Astrocyte of the hippocampus (primary cell): ENCODE measurements at places on chromosomes 1 and 21.

GRCh38 chr1:8314346-8315280 lies 3.3 kb upstream of the SLC45A1 start:
- peak; percentile 92 for DNase-seq

DNA sequence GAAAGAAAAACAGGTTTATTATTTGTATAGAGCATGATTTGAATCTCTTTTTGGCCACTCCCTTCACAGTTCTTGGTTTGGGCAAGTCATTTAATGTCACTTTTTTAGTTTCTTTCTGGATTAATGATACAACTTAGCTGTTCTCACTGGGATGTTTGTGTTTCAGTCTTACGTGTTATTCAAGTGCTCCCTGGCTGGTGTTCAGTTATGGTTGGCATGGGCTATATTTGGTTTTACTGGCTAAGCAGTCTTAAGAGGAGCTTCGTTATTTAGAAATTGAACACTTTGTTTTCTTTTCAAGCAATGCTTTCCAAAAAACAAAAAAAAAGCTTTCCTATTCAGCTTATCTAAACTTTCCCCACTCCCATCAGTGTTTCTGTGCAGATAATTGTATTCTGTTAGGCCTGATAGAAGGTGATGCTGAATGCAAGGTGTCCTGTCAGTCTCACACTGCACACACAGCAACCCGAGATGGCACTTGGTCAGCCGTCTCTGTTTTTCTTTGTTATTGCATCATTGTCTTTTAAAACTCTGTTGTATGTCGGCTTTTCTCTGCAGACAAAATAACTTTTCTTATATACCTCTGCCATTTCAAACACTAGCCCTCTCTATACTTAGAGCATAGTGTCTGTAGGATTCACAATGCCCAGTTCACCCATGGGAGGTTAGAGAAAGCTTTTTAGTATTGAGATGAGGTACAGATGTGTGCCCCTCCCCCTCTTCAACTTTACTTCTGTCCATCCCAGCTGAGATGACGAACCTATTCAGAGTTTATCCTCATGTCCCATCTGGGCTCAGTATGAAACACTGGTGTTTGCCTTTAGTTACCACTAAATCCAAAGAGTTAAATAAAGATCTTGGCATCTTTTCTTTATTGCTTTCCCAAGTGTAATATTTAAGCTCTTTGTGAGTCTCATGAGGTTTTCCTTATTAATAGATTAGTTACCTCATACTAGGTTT lies 80.2 kb downstream of the VPS13D start:
- DNase-seq = peak; percentile 82

DNA sequence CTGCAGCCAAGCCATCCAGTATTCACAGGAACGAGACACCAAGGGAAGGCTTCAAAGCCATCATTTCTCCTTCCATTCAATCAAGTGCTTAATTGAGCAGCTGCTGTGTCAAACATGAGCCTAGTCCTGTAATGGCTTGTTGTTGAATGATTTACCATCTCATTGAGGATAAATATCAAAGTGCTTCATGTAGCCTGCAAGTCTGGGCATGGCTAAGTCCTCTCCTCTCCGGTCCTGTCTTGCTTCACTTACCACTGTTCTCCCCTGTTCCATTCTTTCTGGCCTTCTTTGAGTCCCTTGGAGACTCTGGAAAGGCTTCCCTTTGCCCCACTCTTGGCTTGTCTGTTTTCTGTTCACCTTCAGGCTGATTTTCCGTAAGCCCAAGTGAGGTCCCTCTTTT lies 279.8 kb downstream of the PBX1 start:
- no peak for DNase-seq

- DNase-seq = no peak
Measured at GRCh38 chr1:118866330-118866729, 121.8 kb downstream of the TBX15 start.

DNA sequence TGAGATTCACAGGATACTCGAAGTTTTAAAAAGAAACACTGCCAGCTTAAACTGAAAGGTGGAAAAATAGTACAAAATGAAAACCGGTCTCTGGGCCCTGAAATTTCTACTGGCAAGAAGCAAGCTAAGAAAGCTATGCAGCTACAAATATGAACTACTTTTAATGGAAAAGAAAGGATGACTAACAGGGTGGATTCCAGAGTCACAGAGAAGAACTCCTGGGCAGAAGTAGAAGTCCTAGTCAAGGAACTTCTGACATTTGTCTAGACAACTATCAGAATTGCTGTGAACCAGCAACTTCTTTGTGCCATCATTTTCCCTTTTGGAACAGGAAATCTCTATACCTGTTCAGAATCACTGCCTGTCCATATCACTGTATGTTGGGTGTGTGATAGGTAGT lies 38.1 kb downstream of the CD160 start:
- DNase-seq = no peak

DNA sequence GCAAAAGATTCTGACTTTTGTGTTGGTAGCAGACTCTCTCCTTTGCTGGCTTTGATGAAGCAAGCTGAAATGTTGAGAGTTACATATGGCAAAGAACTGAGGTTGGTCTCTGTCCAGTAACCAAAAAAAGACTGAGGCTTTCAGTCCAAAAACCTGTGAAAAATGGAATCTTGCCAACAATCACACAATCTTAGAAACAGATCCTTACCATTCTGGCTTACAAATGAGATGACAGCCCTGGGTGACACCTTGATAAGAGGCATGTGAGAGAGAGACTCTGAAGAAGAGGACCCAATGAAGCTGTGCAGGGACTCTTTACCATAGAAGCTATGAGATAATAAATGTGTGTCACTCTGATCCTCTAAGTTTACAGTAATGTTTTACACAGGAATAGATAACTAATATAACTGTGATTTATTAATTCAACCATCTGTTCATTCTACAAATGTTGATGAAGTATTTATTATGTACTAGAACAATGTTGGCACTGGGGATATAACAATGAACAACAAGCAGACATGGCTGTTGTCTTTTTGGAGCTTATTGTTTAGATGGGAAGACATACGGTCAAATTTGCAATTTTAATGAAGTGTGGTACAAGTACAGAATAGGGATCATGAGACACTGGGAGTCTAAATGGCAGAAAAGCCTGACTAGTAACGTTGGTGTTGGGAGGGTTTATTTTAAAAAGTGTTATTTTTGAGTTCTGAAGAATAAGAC lies 251.0 kb downstream of the OLFM3 start:
- DNase-seq = peak; percentile 2

GRCh38 chr1:248421384-248421783 lies 18.5 kb downstream of the OR2T1 start:
- DNase-seq = peak; percentile 4

- peak; percentile 82 for DNase-seq
Measured at GRCh38 chr1:151199873-151200581, 1.7 kb downstream of the PIP5K1A start.

DNA sequence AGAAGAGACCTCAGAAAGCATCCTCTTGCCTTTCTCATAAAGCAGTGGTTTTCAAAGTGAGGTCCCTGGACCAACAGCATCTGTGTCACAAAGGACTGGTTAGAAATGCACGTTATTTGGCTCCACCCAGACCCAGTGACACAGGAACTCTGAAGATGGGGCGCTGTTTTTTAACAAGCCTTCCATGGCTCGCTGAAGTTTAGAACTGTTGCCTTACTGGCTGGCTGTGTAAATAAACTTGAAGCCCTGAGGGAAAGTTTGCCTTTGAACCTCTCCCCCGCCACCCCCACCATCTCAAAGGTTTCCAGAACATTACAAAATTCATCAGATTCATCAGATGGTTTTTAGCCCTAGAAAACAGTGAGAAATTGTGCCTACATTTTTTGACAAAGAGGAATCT lies 21.8 kb upstream of the IKBKE start:
- DNase-seq = no peak

GRCh38 chr1:214505134-214505533 lies 46.3 kb downstream of the PTPN14 start:
- no peak for DNase-seq

- DNase-seq = no peak
Measured at GRCh38 chr1:89990976-89991831, 3.7 kb upstream of the ZNF326 start.

DNA sequence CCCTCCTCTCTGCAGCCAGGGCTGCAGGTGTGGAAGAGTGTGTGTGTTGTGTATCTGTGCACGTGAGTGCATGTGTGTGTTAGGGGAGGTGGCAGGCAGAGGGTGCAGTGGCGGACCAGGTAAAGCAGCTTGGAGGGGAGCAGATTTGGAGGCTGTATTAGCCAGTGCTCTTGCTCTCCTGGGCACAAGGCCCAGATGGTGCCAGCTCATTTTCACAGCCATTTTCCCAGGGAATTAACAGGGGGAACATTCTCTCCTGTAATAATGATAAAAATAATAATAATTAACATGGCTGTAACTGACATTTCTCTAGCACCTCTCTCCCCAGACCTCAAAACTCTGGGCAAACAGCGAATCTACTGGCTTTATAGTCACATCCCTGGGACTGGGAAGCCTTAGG lies 43.6 kb downstream of the LRRN2 start:
- DNase-seq = no peak

DNA sequence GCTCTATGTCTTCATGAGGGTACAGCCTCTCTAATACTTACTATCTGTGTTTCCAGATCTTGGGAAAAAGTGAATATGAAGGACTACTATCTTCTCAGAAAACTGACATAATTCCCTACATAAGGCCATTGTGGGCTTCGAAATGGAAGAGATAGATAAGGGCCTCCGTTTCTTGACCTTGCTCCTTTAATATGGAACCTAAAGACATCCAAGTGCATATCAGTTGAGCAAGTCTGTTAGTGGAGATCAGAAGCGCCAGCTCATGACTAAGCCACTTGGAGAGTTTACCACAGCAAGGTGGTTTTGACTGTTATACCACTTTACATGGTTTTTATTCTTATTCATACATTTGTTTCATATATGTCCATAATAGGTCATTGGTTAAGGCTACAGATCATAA lies 35.3 kb upstream of the FCER1A start:
- DNase-seq = no peak

- DNase-seq = no peak
Measured at GRCh38 chr1:86703696-86704457, 499 bp upstream of the SH3GLB1 start.

DNA sequence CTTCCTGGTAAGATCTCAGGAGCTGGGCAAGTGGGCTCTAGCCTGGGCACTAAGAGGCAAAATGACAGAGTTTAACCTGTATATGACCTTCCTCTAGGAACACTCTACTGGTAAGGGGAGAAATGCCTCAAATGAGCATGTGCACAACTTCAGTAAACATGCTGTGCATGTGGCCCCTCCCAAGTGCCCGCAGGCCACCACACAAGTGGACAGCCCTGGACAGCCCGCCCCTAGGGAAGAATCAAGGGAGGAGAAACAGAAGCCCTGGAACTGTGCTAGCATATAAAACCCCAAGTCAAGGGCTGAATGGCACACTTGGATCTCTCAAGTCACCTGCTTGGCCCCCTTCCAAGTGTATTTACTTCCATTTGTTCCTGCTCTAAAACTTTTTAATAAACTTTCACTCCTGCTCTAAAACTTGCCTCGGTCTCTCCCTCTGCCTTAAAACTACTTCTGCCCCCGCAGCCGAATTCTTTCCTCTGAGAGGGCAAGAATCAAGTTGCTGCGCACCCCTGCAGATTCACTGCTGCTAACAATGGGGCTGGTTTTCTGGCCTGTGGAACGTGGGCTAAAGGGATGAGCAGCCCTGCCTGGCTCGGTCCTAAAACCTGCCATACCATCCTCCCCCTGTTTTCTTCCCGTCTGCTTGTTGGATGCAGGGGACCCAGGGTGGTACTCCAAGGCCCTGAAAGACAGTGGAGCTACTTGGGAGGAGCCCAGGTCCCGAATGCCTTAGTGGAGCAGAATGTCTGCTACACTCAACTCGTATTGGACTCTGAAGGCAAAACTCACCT lies 93.5 kb downstream of the IER5 start:
- DNase-seq = no peak

- DNase-seq = no peak
Measured at GRCh38 chr1:82927753-82928152, 1071.2 kb downstream of the TTLL7 start.

DNA sequence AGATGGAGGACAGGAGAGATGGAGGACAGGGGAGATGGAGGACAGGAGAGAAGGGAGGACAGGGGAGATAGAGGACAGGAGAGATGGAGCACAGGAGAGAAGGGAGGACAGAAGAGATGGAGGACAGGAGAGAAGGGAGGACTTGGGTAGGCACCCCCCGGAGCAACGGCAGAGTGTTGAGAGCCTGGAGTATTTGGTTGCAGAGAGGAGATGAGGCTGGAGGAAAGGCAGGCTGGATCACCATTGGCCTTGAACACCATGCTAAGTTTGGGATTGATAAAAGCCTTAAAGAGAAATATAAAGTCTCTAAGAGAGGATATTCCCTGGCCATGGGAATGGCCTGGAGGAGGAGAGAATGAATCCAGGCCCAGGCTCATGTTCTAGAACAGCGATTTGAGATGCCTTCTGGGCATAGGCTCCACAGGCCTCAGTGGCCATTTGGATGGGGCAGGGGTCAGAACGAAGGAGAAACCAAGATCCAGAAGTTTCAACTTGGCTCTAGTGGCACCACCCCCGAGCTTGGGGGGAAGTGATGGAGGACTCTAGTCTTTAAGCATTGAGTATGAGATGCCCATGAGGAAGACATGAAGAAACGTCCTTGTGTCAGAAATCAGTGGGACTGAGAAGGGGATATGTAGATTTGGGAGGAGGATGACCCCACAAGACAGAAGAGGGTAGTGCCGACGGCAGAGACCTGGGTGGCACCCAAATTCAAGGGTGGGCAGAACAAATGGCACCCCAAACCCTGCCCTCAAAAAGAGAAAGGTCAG lies 47.9 kb upstream of the EDN2 start:
- no peak for DNase-seq

DNA sequence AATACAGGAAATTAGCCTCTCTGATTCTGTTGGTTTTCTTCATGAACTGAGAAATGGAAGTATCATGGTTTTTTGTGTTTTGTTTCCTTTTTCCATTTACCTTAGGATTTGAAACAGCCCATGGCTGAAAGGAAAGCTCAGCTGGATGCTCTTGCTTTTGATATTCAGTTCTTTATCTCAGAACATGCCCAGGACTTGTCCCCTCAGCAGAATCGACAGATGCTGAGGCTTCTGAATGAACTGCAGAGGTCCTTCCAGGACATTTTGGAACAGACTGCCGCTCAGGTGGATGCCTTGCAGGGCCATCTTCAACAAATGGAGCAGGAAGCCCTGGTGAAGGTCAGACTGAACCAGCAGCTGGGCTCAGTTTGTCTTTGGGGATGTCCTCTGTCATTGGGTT lies 142.4 kb downstream of the MACF1 start:
- no peak for DNase-seq

GRCh38 chr21:17455028-17455353 lies 57.9 kb upstream of the CXADR start:
- DNase-seq = no peak

DNA sequence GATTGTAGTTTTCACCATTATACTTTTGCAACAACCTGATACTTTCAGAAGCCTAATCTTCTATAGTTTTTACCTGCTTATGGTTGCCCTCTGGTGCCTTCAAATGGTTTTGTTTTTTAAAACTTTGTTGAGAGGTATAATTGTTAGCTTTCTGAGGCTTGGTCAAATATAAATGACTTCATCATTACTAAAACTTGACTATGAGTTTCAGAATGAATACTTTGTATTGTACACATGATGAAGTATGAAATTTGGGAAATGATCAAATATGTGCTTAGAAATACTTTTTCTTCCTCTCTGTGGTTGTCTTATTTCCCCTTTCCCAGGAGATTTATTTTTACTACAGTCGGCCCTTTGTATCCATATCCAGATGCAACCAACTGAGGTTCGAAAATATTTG lies 151.8 kb upstream of the B3GALT2 start:
- DNase-seq = no peak
